Central memory CD4-positive, alpha-beta T cell (primary cell): ENCODE measurements at places on chromosomes 12 and 14.

DNA sequence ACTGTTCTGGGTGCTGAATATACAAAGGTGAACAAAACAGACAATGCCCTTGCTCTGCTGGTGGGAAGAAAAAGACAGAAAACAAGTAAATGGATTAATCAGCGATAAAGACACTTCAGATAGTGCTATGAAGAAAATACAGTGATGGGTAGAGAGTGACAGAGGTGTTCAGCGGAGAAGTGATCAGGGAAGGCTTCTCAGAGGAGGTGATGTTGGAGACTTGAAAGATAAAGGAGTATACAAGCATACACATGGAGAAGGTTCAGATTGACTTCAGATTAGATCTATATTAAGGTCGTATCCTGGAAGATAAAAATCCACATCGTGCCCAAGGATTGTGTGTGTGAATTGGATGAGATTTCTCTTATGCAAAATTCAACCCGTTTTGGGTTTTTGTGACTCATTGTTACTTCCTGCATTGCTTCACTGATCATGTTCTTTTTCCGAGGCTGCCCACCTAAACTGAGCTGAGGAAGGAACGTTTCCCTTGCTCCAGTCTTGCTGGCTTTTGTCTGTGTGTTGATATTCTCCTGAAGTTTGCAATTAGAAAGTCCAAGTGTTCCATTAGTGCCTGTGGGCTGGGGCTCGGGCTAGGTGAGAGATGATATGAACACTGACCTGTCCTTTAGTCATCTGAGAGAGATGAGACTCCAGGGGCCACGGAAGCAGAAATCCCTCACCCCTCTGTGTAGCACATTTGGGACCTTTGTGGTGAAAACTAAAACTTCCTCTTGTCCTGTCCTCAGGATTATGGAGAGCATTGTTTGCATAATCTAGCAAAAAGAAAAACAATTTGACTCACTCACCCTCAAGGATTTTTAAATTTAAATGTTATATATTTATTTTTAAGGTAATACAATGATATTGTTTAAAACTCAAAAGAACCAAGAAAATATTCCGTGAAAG, 27.6 kb downstream of the PLXNC1 start:
- DNase-seq = no peak

DNA sequence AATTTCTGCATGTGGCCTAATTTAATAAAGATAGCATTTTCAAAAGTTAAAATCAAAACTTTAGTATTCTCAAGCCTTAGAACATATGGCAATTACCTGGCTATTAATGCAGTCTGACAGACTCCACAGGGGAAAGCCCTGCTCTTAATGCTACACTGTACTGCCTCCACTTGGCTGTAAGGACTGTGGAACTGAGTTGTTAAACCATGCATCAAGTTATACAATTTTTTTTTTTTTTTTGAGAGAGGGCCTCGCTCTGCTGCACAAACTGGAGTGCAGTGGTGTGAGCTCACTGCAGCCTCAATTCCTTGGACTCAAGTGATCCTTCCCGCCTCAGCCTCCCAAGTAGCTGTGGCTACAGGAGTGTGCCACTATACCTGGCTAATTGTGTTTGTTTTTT, 19.0 kb upstream of the NDUFA12 start:
- no peak for DNase-seq

- no peak for DNase-seq
These were observed 2.2 kb downstream of the NRIP2 start for GRCh38 chr12:2832550-2833127.

DNA sequence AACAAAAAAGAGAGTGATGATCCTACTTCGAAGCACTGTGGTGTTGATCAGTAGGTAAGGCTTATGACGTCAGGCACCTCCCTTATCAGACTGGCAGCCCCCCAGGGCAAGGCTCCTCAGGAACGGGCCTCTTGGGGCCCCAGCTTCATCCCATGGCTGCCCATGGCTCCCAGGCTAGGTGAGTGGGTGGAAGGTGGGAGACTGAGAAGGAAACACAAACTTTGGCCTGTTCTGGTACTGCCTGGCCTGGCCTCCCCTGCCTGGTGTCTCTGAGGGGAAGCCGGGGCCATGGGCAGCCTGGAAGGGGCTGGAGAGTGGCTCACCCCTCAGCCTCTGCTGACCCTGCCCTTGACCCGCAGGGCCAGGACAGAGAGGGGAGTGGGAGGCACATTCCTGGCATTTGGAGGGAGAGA, 38.9 kb downstream of the KRT80 start:
- no peak for DNase-seq

DNA sequence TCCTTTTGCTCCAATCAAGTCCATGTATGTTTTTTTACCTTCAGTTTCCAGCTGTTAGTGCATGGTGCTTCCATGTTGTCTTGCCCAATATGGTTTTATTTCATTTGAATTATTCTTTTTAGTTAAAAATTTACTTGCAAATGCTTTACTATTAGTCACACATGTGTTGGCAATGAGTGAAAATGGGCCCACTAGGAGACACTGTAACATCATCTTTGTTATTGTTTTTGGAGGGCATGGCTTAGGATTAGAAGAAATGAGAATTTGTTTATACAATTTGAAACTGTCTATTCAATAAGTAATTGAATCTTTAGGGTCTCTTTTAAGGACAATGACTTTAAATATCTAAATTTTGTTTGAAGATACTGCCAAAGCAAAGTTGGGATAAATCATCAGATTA, 133.7 kb downstream of the BRMS1L start:
- DNase-seq = no peak

GRCh38 chr14:44287858-44288257, 219.2 kb downstream of the FSCB start:
- DNase-seq = no peak
